ENCODE measurements at places on chromosomes 11 and 22.
A peak's percentile ranks its signal among the peaks of the same experiment; 100 is the strongest.

DNA sequence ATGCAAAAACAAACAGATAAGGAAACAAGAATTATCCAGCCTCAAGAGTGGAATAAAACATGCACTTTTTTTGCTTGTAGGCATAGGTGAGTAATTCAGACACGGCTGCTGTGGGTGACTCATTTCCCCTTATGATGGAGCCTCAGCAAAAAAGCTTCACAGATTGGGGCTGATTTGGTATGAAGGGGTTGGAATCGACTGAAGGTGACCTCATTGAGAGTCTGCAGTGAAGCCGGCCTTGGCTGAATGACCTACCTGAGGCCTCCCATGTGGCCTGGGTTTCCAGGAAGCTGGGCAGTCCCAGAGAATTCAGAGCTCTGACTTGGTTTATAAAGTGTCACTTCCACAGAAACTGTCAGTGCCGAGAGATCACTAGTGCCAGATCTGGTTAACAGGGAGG is 34.2 kb upstream of the VPREB1 start:
- peak; percentile 63 for DNase-seq

DNA sequence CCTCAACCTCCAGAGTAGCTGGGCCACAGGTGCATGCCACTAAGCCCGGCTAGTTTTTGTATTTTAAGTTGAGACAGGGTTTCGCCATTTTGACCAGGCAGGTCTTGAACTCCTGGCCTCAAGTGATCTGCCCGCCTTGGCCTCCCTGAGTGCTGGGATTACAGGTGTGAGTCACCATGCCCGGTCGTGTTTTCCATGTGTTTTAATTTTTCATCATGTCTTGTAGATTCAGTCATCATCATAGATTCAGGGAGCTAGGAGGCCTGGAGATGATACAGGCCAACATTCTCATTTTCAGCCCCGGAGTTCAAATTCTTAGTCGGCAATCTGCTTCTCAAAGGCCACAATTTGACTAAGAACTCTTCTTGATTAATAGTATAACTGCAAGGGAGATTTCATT is 73.5 kb upstream of the GRAMD1B start:
- DNase-seq, result no peak

DNA sequence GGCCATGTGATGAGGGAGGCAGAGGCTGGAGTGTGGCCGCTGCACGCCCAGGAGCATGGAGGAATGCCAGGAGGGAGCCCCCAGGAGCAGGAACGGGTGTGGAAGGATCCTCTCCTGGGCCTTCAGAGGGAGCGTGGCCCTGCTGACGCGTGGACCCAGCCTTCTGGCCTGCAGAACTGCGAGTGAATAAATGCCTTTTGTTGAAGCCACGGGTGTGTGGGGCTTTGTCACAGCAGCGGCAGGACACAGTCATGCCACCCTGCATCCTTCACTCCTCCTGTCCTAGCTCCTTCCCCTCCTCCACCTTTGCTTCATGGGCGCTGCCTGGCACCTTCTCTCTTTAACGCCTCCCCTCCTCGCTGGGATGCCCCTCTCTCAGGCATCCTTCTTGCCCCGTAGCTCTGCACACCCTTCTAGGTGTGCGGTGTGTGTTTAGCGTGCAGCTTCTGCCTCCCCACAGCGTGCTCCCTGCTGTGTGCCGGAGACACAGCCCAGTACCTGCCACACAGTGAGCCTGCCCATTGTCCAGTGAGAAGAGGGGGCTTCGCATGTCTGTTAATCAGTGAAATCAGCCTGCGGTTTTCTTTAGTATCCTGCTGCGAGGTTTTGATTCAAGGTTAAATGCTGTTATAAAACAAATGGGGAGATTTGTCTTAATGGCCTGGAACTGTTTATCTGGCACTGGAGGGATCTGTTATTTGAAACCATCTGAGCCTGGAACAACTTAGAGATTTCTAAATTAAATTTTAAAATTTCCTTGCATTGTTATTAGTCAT is 459.6 kb downstream of the TBC1D22A start:
- no peak for DNase-seq

- peak; percentile 52 for DNase-seq
Measured at GRCh38 chr11:47980088-47980906, at the start of gene PTPRJ. PTPRJ (plus strand) TSS chr11:47980559; CDS start chr11:47980913, 354 bp downstream.

DNA sequence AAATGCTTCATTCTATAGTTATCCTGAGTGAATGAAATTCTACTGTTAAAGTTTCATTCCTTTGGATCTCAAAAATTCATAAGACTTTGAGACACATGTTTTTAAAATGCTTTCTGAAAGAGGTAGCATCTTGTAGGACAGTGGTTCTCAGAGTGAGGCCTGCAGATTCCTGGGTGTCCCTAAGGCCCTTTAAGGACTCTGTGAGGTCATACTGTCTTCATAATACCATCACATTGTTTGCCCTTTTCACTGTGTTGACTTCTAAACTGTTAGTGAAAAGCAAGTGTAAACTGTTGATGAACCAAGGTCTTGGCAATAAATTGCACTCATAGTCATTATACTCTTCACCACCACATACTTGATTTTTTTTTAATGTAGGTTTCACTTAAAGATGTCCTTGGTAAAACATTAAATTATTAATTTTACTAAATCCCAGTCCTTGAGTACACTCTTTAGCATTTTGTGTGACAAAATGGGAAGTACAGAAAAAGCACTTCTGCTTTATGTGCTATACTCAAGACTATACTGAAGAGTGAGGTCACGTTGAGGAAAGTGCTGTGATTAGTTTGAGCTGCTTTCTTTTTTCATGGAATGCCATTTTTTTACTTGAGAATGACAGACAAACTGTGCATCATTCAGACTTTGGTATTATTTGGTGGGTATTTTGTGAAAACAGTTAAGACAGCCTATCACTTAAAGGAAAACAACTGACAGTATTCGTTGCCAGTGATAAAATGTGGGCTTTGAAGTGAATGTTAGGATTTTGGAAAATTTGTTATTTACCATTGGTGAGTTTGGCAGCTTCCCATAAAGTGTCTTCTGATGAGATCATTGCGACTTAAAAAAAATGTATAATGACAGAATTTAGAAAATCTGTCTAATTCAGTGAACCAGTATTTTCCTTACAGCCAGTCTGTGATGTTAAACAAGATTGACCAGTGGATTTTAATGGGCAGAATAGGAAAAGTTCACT is 61.1 kb downstream of the SPECC1L start:
- DNase-seq, result no peak

DNA sequence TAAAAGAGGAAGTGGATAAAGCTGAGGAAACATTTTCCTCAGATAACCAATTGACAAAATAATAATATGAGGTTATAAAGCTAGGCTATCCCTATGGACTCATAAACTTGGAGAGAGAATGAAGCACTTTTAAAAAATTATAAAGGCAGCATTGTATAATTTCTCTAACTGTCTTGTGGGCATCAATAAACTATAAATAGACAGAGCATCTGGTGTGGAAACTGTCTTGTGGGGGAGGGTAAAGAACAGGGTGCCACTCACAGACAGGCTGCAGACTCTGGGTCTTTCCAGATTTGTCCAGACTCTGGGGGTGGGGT is 333.5 kb downstream of the BUD13 start:
- no peak for DNase-seq

DNA sequence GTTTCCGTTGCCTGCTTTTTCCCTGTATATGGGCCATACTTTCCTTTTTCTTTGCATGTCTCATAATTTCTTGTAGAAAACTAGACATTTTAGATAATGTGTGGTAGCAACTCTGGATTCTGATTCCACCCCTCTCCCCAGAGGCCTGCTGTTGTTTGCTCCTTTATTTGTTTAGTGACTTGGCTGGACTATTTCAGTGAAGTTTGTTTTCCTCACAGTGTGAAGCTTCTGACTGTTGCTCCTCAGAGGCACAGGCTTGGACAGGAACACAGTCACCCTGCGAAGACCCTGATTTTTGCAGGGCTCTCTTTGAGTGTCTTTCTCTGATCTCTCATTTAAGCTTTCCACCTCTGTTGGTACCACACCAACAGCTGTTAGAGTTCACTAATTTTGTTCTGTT is 72.5 kb downstream of the SWAP70 start:
- no peak for DNase-seq

DNA sequence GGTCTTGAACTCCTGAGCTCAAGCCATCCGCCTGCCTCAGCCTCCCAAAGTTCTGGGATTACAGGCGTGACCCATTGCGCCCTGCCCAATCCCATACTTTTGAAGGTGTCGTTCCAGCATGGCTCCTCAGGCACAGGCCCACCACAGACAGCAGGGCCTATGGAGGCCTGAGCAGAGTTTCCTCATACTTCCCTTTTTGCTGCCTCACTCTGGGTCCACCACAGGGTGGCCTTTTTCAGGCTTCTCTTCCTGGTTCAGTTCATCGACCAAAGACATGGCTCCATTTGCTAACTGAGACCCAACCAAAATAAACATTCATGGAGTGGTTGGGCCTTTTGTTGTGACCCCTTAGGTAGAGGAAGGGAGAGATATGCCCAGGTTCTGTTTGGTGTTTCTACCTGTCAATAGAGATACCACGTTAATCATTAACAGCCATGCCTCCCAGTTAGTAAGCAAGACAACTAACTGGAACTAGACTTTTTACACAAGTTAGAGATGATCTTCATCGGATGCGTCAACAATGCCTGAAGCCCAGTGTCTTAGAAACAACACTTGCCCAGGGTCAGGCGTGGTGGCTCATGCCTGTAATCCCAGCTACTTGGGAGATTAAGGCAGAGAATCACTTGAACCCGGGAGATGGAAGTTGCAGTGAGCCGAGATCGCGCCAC is 35.1 kb downstream of the TRIOBP start:
- DNase-seq, result no peak

All from activated CD4-positive, alpha-beta T cell treated with anti-CD3 and anti-CD28 coated beads, Interleukin-2, amount 10 ng/mL, durations not matched to agents 7 days and 5 days (primary cell).